ENCODE measurements at places on chromosomes 5 and 9.

GRCh38 chr5:14178091-14178490, 34.9 kb downstream of the TRIO start:
- DNase-seq: no peak

DNA sequence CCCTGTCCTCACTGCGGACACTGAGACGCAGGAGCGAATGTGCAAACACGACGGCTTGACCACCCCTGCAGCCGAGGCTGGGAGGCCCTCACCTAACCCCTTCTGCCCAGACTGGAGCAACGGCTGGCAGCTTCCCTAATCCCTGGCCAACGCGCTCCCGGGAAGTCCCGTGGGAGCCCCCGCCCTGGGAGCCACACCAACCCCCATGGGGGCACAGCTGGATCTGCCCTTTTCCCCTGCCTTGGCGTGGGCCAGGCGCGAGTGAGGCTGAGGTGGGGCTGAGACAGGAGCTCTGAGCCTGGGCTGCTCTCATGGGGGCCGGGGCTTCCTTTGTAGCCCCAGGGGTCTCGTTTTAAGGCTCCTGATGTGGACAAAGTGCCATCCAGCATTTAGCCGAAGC, 4.6 kb upstream of the DNLZ start:
- DNase-seq: no peak

DNA sequence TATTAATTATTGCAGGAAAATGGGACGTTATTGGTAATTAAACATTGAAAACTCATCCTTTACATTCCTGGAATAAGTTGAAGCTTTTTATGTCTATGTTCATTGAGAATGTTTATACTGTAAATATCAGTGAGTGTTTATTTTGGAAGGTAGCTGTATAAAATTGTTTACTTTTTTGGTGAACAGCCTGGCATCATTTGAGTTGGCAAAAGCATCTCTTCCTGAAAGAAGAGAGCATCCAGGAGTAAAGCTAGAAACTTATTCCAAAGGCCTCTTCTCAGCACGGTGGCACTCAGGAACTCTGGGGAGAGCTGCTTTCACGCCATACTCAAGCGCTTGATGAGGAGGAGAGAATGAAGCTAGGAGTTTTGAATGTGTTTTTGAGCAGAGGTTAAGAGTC, 79.9 kb downstream of the GAPVD1 start:
- DNase-seq: no peak

DNA sequence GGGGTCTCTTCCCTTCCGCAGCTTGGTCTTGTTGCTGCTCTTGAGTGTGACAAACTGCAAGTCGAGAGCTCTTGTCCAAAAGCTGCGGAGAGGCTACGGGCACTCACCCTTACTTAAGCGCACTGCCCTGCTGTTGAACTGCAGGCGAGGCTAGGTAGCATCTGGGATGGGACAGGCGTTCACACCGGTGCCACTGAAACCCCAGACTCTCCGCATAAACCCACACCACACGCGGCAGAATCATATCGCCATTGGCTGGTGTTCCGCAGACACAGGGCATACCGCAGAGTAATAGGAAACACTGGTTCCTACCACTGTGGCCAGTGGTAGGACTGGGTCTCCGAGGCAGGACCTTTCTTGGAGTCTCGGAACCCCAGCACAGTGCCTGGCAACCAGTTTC, 2.2 kb upstream of the NPR3 start:
- no peak for DNase-seq

DNA sequence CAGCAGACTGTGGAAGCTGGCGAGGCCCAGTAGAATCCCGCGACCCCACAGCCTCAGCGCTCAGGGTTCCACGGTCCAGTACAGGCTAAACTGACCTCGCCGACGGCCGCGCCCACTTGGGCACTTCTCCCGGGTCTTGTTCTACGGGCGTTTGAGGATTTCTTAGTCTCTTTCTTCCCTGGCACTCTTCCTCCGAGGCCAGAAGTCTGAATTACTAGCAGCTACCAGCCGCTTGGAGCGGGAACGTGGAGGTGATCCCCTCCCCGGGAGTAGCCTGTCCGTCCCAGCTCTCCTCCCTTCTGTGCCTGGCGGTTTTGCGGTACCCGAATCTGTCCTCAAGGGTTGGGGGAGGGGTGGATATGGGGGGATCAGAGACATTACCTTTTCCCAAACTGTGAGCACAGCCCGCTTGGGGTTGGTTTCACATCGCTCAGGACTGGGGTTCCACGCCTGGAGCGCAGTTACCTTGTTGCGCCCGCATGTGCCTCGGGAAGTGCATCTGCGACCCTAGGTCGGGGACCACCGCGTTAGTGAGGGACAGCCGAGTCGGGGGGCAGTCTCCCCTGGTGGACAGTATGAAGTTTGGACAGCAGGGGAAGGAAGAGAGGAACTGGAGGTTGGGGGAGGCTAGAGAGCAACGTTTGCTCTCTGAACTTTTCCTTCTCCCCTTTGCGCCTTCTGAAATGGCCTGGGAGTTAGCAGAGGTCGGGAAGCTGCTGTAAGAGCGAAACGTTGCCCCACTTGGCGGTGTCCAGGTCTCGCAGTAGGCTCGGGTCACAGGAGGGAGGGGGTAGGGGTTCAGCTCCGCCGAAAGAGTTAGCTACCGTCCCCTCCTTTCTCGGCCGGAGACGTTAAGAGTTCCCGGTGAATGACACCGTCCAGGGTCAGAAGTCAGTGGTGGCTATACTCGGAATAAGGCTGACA, 190.8 kb downstream of the MEF2C start:
- DNase-seq: no peak

DNA sequence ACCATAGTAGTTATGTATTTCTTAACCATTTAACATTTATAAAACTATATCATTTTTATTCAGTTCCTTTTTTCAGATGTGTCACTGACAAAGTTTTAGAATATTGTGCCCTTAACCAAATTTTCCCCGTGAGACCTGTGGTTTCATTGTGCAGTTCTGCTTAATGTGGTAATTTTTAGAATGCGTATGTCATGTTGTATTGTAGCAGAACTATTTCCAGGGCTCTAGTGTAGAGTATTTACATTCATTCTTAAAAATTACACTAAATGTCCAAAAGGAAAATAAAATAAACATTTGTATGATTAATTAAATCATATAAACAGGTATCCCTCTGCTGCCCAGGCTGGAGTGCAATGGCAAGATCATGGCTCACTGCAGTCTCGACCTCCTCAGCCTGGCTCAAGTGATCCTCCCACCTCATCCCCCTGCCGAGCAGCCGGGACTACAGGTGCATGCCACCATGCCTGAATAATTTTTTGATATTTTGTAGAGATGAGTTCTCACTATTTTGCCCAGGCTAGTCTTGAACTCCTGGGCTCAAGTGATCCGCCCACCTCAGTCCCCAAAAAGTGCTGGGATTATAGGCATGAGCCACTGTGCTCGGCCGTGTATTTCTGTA, 15.4 kb downstream of the SERINC5 start:
- no peak for DNase-seq

DNA sequence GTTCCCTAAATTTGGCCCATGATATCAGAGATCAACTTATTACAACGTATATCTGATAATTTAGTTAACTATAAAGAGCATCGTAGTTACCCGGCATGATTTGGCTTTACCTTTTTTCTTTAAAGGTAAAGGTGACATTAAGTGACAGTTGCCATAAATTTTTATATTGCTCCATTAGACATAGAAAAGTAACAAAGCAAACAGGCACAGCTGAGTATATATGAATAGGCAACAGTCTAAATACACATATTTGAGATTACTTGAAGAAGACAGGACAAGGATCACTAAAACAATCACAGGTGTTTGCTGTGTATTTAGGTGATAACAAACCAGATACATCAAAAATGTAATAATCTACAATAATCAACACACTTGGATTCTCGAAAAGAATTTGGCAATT, 34.8 kb downstream of the RFX3 start:
- DNase-seq: no peak

Data from stimulated activated CD4-positive, alpha-beta T cell treated with anti-CD3 and anti-CD28 coated beads, TNF-alpha, amount 100 ng/mL, for 1 hour (primary cell).